Stimulated activated naive CD8-positive, alpha-beta T cell treated with anti-CD3 and anti-CD28 coated beads, Interleukin-15, Interleukin-2, amounts not matched to agents 100 U/mL and 50 U/mL, for 24 hours (primary cell): ENCODE measurements at places on chromosomes 1 and 21.

DNA sequence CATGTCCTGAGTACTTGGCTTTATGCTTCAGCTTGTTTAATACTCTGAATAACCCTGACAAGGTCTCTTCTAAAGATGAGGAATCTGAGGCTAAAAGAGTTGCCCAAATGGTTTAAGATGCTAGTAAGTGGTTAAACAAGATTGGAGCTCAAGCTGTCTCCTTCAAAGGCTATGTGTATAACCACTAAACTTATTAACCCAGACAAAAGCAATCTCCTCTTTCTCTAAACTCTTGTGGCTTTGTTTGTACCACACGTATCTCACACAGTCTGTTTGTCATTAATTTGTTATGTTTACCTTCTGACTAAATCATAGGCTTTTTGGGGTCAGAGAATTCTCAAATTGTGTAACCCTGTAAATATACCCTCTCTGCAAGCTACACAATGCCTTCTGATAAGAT lies 89.9 kb downstream of the HMCN1 start:
- no peak for DNase-seq

- DNase-seq, result no peak
Measured at GRCh38 chr21:16116069-16116468, 386.3 kb downstream of the USP25 start.

DNA sequence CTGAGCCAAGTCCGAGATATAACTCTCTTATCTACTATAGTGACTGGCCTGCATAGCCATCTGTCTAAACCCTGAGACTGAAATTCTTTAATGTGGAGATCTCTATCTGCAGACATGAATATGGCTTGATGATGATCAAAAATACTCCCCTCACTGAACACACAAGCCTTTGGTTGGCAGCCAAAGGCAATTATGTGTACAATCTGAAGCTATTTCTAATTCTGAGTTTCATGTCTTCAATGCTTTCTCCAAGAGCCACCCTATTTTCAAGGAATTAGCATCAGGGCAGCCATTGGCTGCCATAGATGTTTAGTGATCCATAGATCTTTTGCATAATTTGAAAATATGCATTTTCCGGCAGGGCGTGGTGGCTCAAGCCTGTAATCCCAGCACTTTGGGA lies 168.2 kb downstream of the TGFB2 start:
- DNase-seq, result no peak

DNA sequence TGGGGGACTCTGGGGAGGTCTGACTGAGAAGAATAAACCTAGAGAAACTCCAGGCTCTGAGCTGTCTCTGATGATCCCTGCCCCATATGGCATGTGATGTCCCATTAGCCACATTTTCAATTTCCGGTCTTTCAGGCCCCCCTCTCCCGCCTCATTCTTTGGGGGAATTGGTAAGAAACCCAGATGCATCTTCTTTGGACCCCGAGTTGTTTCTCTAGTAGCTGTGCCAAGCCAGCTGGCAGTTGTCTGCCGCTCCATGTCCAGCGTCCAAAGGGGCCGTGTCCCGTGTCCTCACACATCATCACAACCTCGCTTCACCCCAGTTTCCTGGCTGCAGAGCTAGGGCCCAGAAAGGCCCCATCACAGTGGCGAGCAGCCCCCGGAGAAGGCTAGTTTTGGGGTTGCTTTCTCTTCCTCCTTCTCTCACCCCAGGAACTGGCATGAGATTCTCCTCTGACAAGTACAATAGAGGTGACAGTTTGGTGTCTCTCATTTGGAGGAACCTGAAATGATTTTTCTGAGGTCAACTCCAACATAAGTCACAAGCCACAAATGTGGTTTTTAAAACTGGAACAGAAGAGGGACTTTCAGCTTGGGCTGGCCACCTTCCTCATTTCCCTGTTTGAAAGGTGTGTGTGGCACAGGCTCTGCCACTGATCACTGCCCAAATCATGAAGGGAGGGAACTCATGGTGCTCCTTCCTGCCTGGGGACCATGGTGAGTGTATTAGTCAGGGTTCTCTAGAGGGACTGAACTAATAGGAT lies 6.4 kb upstream of the GPR157 start:
- no peak for DNase-seq

GRCh38 chr1:180246579-180246978 lies 16.5 kb downstream of the LHX4 start:
- no peak for DNase-seq

DNA sequence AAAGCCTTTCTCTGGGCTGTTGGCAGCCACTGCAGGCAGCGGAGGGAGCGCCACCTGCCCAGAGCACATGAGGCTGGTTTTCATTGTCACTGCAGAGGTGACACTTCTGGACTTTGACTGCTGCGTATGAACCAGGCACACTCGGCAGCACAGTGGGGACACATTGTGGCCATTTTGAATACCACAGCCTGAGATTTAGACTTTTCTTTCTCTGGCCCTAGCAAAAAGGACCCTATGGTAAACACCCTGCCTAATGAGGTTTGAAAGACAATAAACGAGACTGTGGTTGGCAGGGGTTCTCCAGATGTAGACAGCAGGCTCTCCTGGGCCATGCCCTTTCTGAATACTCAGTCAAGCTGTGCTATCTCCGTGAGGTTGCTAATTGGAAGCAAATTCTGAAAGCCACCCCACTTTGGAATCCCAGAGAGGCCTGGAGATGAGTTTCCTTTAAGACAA lies 12.0 kb upstream of the KCNE2 start:
- peak; percentile 11 for DNase-seq

DNA sequence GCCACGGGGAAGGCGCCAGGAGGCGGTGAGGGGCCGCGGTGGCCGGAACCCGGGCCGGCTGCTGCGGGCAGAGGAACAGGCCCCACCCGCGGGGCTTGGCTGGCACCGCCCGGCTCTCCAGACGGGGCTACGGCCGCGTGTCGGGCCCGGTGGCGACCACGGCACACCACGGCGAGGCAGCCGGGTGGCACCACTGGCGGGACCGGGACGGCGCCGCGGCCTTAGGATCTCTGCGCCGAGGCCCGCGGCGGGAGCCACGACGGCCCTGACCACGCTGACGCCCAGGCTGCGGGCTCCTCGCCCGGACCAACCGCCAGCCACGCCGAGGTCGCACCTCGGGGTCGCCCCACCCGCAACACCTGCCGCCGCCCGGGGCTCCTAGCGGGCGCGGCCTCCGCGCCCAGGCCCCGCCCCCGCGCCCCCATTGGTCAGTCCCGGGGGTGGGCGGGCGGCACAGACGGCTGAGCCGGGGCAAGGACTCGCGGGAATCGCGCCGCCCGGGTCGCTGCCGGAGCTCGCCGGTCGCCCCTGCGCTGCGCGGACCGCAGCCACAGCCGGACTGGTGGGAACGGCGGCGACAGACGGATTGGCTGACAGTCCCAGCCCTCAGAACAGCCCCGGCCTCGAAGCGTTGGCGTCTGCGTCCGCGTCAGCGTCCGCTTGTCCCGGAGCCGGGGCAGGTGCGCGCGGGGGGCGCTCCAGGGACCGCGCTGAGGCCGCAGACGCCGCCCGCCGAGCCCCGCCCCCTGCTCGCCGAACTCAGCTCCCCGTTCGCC lies at the start of gene BMP8A:
Gene BMP8A, plus strand, starts transcription at position 491 of the 776 bp plus-strand sequence. CDS start 356 bp downstream, outside the sequence.
- peak; percentile 81 for DNase-seq

GRCh38 chr1:66290761-66291530 lies 243.0 kb upstream of the SGIP1 start:
- DNase-seq, result no peak

- no peak for DNase-seq
Measured at GRCh38 chr1:98761219-98761865, 99.8 kb downstream of the SNX7 start.

DNA sequence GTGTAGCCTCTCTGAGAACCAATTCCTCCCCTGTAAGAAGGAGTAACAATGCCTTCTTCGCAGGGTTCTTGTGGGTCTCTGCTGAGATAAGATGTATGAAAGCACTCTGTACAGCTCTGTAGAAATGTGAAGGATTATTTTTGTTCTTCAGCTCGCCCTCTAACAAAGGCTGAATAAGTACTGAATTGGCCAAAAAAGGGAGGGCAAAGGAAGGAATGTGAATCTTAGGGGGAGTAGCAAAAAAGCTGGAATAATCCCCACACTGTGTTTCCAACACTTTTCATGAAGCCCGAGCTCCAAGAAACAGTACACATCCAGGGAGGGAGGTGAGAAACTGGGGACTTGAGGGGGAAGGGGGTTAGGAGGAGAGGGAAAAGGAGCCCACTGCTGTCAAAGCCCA lies 14.0 kb upstream of the SLC41A1 start:
- no peak for DNase-seq

GRCh38 chr1:178774263-178774662 lies 49.2 kb downstream of the RALGPS2 start:
- DNase-seq, result no peak

DNA sequence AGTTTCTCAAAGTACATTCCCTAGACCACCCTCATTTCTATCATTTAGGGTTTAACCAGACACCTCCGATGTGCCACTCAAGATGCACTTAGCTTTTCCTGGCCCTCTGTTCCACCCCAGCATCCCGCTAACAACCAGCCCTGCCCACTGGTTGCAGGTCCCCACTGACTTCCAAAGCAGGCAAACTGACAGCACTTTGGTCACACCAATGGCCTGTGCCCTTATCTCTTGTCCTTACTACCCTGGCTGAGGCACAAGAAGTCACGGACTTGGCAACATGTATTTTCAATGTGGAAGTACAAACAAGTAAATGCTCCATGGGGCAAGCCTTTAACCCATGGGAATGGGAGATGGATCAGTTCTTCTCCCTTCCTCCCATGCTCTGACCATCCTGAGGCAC lies 357.1 kb downstream of the OMA1 start:
- DNase-seq, result no peak

DNA sequence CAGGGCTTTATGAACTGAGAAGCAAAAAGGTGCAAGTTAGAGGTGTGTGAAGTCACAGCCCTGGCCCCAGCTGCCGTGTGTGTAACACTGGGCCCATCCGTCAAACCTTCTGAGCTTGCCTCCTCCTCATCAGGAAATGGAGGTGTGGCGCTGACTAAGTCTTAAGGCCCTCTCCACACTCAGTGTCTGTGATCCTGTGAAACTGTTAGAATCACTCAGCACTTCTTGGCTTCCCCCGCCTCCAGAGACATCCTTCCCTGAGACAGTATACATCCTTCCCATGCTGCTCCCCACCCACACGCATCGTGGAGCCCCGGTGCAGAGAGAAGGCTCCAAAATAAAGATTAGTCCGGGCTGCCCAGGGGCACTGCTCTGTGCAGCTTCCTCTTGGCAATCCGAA lies 33.3 kb downstream of the LRP8 start:
- DNase-seq, result peak; percentile 28

DNA sequence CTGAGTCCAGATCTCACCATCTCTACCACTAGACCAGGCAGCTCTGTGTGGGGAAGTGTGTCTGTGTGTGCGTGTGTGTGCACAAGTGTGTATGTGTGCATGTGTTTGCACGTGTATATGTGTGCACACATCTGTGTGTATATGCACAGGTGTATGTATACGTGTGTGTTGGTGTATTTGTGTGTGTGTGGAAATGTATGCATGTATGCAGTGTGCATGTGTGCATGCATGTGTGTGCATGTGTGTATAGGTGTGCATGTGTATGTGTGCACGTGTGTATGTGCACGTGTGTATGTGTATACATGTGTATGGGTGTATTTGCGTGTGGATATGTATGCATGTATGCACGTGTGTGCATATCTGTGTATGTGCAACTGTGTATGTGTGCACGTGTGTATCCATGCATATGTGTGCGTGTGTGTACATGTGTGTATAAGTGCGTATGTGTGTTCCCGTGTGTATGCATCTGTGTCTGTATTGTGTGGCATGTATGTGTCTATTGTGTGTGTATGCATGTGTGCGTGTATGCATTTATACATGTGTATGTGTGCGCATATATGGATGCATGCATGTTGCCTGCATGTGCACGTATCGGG lies 3.1 kb downstream of the PLEKHN1 start:
- no peak for DNase-seq

- DNase-seq, result no peak
Measured at GRCh38 chr1:241802863-241803262, 45.1 kb upstream of the EXO1 start.

- DNase-seq, result no peak
Measured at GRCh38 chr1:34060901-34061415, 104.1 kb downstream of the CSMD2 start.

DNA sequence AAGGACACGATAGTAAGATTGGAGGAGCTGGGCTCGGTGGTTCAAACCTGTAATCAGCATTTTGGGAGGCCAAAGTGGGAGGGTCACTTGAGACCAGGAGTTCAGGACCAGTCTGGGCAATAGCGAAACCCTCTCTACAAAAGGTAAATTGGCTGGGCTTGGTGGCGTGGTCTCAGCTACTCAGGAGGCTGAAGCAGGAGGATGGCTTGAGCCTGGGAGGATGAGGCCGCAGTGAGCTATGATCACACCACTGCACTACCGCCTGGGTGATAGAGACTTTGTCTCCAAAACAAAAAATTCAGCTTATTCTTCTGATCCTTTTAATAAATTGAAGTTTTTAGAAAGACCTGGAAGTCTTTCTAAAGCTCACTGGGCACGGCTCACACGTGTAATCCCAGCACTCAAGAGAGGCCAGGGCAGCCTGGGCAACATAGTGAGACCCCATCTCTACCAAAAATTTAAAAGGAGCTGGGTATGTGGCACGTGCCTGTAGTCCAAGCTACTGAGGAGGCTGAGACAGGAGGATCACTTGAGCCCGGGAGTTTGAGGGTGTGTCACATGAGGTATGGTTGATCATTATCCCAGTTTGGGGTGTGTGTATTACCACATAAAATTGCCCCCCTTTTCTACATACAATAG lies 15.3 kb downstream of the MASP2 start:
- no peak for DNase-seq

GRCh38 chr21:22356663-22357062 lies 1358.5 kb downstream of the NCAM2 start:
- DNase-seq, result no peak

- DNase-seq, result no peak
Measured at GRCh38 chr1:95369985-95370690, 136.1 kb downstream of the RWDD3 start.

DNA sequence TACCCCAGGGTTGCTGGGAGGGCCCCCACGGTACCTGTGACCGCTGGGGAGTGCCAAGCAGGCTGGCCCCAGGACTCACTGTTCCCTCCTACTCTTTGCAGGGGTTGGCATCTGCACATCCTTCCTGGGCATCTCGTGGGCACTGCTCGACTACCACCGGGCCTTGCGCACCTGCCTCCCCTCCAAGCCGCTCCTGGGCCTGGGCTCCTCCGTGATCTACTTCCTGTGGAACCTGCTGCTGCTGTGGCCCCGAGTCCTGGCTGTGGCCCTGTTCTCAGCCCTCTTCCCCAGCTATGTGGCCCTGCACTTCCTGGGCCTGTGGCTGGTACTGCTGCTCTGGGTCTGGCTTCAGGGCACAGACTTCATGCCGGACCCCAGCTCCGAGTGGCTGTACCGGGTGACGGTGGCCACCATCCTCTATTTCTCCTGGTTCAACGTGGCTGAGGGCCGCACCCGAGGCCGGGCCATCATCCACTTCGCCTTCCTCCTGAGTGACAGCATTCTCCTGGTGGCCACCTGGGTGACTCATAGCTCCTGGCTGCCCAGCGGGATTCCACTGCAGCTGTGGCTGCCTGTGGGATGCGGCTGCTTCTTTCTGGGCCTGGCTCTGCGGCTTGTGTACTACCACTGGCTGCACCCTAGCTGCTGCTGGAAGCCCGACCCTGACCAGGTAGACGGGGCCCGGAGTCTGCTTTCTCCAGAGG lies 6.8 kb downstream of the XKR8 start:
- DNase-seq, result no peak

DNA sequence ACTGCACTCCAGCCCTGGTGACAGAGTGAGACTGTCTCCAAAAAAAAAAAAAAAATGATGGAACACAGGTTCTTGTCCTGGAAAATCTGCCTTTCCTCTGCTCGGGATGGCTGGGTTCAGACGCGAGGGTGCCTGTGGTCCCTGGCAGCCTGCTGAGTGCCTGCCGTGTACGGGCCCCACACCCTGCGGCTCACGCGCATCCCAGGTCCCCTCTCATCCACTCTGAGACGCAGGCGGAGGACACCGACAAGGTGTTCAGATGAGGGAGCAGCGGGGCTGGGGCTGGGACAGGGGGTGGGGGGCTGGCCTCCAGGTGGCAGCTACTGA lies 4.3 kb upstream of the ANKRD65 start:
- no peak for DNase-seq
